ENCODE measurements at places on chromosomes 3 and 15.

- H3K27me3 ChIP-seq, result no peaks in the 10 kb centered on the region
- H3K4me3 ChIP-seq, result no peak overlapping the region
Observed at GRCh38 chr15:99630607-99631131, 64.9 kb downstream of the MEF2A start.

- H3K4me3 ChIP-seq, result no peak overlapping the region
- H3K27ac ChIP-seq, result no peak overlapping the region
- H3K27me3 ChIP-seq, result no peaks in the 10 kb centered on the region
- DNase-seq, result no peak
- no peaks in the 10 kb centered on the region for H3K36me3 ChIP-seq
Observed at GRCh38 chr15:95812491-95812890, 518.0 kb upstream of the NR2F2 start.

DNA sequence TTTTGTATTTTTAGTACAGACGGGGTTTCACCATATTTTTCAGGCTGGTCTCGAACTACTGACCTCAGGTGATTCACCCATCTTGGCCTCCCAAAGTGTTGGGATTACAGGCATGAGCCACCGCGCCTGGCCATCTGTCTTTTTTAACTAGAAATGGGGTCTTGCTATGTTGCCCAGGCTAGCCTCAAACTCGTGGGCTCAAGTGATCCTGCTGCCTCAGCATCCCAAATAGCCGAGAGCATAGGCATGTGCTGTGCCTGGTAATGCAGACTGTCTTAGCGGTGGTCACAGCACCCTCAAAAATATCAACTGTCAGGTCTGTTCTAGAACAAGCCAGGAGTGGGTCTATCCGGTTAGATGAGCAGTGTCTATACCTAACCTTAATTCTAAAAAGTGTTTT lies 48.2 kb downstream of the SPATA12 start:
- no peaks in the 10 kb centered on the region for H3K4me1 ChIP-seq
- no peak overlapping the region for H3K4me3 ChIP-seq
- no peaks in the 10 kb centered on the region for H3K27me3 ChIP-seq
- DNase-seq, result no peak
- H3K36me3 ChIP-seq, result peaks cover 16% of the 10 kb centered on the region
- no peak overlapping the region for H3K27ac ChIP-seq

DNA sequence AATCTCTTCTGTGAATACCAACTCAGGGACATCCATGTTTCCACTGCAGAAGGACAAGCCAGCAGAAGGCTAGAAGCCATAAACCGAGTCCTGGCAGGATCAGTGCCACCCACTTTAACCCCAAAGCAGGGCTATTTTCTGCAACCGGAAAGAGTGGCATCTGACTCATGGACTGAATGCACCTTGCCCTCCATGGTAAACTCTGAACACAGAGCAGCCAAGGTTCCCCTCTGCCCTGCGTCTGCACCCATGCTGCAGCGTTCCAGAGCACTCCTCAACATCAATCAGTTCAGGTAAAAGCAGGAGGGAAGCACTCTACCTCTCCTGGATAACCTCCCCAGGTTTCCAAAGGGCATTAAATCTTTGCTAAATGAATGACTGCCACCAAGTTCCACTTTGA lies 801 bp upstream of the NGRN start:
- DNase-seq, result no peak
- no peaks in the 10 kb centered on the region for H3K27me3 ChIP-seq
- H3K4me1 ChIP-seq, result peaks cover 32% of the 10 kb centered on the region
- H3K36me3 ChIP-seq, result peaks cover 4% of the 10 kb centered on the region
- H3K4me3 ChIP-seq, result peak overlapping the region; percentile 89

DNA sequence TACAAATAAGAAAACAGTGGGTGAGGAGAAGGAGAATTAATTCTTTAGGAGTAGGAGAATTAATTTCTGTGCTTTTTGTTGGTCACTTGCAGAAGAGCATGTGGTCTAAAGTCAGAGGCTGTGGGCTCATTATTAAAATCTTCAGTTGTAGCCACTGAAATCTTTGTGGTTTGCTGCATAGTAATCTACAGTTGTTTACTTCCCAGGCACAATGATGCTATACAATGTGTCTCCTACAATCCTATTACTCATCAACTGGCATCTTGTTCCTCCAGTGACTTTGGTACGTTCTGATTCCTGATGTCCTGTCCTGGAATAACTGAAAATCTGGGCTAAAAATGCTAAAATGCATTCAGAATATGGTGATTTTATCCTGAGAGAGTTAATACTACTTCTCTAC lies 21.0 kb downstream of the IFT122 start:
- no peak for DNase-seq
- peaks cover 28% of the 10 kb centered on the region for H3K36me3 ChIP-seq
- H3K27me3 ChIP-seq, result no peaks in the 10 kb centered on the region
- H3K27ac ChIP-seq, result no peak overlapping the region
- no peak overlapping the region for H3K4me3 ChIP-seq
